Fibroblast of skin of right biceps (primary cell): ENCODE measurements at places on chromosomes 2 and 18.

GRCh38 chr2:127034051-127034450, 72.9 kb downstream of the BIN1 start:
- DNase-seq = no peak

DNA sequence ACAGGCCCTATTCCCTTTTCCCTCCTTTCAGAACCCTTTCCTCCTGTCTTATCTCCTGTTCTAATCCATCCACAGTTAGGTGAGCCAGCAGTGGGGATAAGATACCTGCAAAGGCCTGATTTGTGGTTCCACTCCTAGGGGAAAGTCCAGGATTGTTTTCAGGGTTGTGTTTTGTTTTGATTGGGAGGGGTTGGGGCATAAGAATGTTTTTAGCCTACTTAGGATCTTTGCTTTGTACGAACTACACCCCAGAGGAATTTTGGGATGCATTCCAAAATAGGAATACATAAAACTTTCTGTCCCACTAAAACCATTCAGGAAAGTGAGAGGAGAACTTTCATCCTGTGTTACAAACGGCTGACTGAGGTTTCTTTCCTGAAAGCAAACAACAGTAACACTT, 150.8 kb upstream of the PGAP1 start:
- peak; percentile 27 for DNase-seq

- no peak for DNase-seq
Observed at GRCh38 chr18:74784752-74785151, 187.1 kb downstream of the ZNF407 start.

GRCh38 chr2:88747990-88748389, 56.5 kb downstream of the RPIA start:
- DNase-seq = no peak

DNA sequence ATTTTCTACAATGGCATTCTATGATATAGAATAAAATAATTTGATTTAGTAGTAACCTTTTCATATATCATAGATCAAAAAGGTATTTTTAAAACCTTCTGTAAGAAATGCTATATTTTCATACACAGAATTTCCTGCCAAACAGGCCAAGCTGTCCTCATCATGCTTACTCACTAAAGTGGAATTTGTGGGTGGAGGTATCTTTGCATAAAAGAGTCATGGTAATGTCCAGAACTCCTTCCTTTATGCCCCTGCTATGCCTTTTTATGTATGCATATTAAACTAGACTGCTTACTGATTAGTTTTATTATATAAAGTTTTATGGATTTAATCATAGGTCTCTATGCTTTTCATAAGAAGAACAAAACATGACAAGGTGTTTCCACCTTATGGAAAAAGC, 27.5 kb upstream of the MARCHF7 start:
- peak; percentile 75 for DNase-seq

DNA sequence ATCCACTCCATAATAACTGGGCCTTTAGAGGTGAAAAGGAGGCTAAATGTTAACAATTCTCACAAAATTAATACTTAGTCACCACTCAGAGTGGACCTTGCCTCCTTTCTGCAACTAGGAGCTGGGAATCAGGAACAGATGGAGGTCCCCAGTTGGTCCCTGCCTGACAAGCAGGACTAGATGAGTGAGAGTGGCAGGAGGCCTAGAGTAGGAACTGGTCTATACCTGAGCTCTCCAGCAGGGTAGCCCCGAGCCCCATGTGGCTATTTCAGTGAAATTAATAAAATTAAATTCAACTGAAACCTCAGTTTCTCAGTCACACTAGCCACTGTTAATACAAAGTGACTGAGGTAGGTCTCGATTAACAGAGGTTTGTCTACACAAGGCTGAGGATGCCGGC, 150.5 kb downstream of the MYO5B start:
- DNase-seq = no peak

DNA sequence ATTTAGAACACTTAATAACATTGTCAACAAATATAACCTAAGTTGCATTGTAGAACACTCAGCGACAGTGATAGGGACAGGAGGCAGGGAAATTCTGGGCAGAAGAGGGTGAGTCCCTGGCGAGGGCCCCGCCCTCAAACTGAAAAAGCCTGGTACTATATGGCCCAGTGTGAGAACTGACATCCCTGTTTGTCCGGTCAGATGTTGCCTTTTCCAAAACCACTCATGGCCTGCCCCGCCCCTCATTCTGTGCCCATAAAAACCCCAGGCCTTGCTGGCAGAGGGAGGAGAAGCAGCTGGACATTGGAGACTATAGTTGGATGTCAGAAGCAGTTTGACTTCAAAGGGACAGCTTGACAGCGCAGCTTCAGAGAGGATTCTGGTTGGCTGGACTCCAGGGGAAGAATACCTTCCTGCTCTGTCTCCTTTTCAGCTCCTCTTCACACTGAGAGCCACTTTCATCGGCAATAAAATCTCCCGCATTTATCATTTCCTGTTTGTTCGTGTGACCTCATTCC, 47.0 kb downstream of the FAM117B start:
- no peak for DNase-seq

GRCh38 chr2:29522951-29523669, 398.3 kb downstream of the ALK start:
- peak; percentile 87 for DNase-seq

- DNase-seq = no peak
Observed at GRCh38 chr2:195038153-195038552, 618.9 kb upstream of the SLC39A10 start.

DNA sequence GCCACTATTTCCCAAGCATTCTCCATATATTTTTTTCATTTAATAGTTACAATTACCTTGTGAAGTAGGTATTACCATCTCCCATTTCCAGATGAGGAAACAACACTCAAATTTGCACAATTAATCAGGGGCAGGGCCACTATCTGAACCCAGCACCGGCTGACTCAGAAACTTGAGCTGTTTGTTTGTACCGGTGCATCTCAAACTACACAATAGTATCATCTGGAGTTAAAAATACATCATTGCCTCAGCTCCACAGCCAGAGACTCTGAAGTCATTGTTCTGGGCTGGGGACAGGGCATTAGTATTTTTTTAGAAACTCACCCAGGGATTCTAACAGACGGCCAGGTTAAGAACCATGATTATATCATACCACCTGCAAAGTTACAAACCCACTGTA, 55.9 kb downstream of the CDCA7 start:
- DNase-seq = no peak

GRCh38 chr2:144713410-144713809, 193.5 kb upstream of the ZEB2 start:
- DNase-seq = no peak

DNA sequence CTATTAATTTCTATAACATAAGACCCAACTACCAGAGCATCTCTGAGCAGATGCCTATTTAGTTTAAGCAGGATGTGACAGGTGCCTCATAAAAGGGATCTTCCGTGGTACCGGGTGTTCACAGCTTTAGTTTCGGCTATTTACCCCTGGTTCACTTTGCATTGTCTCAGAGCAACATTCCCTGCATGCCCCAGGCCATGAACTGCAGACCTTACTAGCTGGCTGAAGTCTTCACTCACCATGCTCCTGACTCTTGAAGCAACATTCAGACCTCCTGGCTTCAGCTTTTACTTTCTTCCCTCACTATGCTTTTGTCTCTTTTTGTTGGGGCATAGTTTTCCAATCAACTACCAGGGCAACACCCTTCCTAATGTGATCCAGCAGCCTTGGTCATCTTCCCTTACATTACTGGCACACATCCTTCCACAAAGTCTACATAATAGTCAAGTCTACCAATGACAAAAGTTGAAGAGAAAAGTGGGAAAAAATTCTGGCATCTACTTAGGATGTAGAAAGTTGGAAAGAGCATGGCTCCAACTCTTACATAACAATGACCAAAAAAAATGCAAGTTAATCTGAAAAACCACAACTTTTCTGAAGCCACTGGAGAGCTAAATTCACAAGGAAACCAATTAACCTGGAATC, 99.2 kb downstream of the SESTD1 start:
- no peak for DNase-seq

- no peak for DNase-seq
Observed at GRCh38 chr2:179274749-179275148, 10.1 kb upstream of the SESTD1 start.

DNA sequence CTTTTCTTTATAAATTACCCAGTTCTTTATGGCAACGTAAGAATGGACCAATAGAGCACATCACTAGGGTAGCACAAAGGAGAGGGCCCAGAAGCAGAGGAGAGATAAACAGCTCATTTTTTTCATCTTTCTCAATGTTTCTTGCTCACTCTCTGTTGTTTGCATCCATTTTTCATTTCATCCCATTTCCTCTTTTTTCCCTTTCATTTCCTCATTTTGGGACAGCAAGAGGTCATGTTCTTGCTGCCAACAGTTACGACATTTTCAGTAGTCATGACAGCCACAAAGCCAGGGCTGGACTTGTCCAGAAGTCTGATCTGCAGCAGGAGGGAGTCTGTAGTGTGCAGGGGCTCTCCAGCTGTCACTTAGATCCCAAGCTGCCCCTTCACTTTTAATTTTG, 52.7 kb upstream of the CYP1B1 start:
- no peak for DNase-seq

- no peak for DNase-seq
Observed at GRCh38 chr2:218754201-218754600, 27.7 kb upstream of the CYP27A1 start.

- peak; percentile 31 for DNase-seq
Observed at GRCh38 chr18:57441071-57441794, 6.1 kb downstream of the ONECUT2 start.

GRCh38 chr2:235725016-235725489, 231.2 kb downstream of the AGAP1 start:
- no peak for DNase-seq
